ENCODE measurements at places on chromosomes 1 and 21.

GRCh38 chr1:179953974-179954492, 577 bp upstream of the CEP350 start:
- DNase-seq = peak; percentile 50

- no peak for DNase-seq
Observed at GRCh38 chr21:42607102-42607501, 46.3 kb upstream of the PDE9A start.

- no peak for DNase-seq
Observed at GRCh38 chr1:76381450-76382097, 307.0 kb downstream of the ST6GALNAC3 start.

GRCh38 chr1:110183642-110184167, 26.4 kb upstream of the KCNC4 start:
- no peak for DNase-seq

DNA sequence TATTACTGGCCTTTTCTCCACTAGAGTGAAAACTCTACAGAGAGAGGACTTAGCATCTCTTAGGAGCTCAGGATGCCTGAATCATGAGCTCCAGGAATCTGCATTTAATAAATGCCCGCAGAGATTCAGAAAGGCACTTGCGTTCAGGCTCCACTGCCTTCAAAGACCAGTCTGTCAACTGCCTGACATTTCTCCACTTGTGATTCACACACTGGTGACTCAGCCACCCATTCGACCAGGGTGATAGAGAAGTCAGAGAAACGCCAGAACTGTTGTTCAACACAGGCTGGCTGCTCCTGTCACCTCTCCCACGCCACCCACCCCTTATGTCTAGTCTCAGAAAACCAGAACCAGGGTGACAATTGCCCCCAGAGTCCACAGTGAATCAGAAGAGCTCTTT, 26.9 kb upstream of the LBR start:
- peak; percentile 28 for DNase-seq

GRCh38 chr1:15949453-15950245, 26.3 kb downstream of the ZBTB17 start:
- DNase-seq = no peak

DNA sequence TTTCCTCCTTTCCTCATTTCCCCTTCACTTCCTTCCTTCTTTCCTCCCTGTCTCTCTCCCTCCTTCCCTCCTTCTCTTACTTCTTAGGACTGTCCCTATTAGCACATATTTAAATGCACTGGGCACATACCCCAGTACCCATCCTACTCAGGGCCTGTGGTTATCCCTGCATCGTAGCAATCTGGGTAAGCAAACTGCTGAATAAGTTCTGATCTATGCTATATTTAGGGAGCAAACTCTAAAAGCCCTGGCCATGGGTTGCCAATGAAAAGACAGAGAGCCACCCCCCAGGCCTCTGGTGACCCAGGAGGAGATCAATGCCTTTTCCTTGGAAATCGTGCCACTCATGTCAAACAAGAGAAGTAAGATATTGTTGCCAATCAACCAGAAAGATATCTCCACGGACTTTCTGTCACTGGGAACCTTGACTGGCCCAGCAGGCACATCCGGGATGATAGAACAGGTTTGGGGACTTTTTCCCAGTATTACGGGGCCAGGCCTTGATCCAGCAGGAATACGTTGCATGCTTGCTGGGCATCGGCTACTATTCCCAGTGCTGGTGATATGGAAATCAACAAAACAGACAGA, 5.4 kb downstream of the FAM3B start:
- no peak for DNase-seq

Measured in NCI-H146 (cell line).